Anterior cingulate cortex (tissue), 58 donors: ENCODE measurements at places on chromosomes 13 and 19.

DNA sequence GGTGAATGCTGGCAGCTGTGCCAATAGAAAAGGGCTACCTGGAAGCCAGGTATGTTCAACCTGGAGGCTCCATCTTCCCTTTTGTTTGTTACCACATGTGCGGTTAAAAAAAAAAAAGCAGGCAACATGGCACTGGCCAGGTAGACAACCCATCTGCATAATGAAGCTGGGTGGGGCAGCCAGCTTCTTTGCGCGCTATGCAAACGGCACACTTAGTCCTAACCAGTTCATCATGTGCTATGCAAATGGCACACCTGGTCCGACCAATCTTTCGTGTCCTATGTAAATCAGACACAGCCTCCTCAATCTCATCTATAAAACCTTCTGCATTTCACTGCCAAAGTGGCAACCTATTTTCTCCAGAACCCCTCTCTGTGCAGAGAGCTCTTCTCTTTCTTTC is 11.3 kb upstream of the IGSF23 start:
- DNase-seq, result no peak

- no peak for DNase-seq
Measured at GRCh38 chr13:51276636-51277035, 54.4 kb downstream of the FAM124A start.

DNA sequence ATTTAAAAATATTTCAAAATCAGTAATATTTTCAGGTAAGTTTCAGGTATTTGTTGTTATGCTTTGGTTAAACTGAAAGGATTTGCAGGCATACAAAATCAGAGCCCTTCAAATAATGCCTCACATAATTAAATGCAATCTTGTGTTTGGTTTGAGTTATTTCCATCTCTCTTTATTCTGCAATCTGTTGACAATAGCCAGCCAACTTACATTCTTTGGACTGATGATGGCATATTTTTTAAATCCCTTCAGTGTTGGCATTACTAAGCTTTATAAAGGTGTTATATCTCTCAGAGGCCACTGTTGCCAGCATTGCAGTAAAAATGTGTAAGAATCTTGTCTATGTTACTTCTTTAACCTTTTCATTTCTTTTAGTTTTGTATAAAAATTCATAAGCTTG is 257.2 kb upstream of the RFC3 start:
- DNase-seq, result no peak

- DNase-seq, result no peak
Measured at GRCh38 chr13:101018720-101019119, 344.1 kb upstream of the TMTC4 start.
